Osteoblast (primary cell): ENCODE measurements at places on chromosomes 3 and 15. TPM values are rescaled to one million over a fixed set of nuclear protein-coding genes. Genes with fewer than 3 reads are reported as not detected.

DNA sequence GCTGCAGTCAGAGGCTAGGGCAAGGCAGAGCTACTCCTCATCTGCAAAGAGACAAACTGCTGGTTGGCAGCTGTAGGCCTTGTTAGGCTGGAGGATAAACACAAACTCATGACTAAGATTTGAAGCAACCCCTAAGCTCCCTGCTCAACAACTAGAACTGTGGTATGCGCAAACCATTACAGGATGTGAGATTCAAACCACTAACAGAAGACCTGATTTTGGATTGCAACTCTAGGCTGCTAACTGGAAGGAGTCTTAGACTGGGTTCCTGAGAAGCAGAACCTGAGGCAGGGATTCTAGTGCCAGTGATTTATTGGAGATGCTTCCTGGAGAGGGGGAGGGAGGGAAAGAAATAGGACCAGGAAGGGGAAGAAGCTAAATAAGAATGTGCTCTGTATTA, 22.5 kb downstream of the CCR4 start:
- H3K4me1 ChIP-seq, result no peaks in the 10 kb centered on the region
- no peak overlapping the region for H3K27ac ChIP-seq
- H3K27me3 ChIP-seq, result peaks cover 4% of the 10 kb centered on the region
- peak; percentile 62 for DNase-seq

DNA sequence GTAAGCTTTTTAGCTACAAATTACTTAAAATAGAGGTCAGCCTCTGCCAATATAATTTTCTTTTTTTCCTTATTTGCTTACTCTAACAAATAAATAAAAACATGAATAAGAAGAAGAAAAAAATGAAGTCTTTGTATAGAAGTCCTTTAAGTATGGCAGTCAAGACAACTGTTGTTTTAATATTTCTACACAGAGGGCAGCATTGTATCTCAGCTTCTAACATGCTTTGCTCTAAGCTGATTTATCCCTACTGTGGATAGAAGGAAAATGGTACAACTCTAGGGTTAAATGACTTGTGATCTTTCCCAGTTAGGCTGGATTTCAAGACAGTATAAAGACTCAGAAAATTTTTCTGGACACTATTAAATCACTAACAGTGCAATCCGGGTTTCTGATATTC, 104.3 kb upstream of the MEIS2 start:
- no peaks in the 10 kb centered on the region for H3K4me1 ChIP-seq
- no peak overlapping the region for H3K27ac ChIP-seq
- no peaks in the 10 kb centered on the region for H3K36me3 ChIP-seq
- DNase-seq, result no peak
- H3K4me3 ChIP-seq, result no peak overlapping the region

- peak; percentile 96 for DNase-seq
- no peaks in the 10 kb centered on the region for H3K27me3 ChIP-seq
- peak overlapping the region; percentile 97 for H3K4me3 ChIP-seq
- H3K36me3 ChIP-seq, result peaks cover 23% of the 10 kb centered on the region
- peak overlapping the region; percentile 91 for H3K27ac ChIP-seq
- peaks cover 62% of the 10 kb centered on the region for H3K4me1 ChIP-seq
Measured at GRCh38 chr15:70096215-70097062, 1.3 kb downstream of the TLE3 start.

GRCh38 chr3:60206206-60206605, 1045.0 kb downstream of the FHIT start:
- no peaks in the 10 kb centered on the region for H3K4me1 ChIP-seq
- H3K27me3 ChIP-seq, result no peaks in the 10 kb centered on the region
- DNase-seq, result no peak
- no peaks in the 10 kb centered on the region for H3K36me3 ChIP-seq

The CGNL1 gene
- total RNA-seq, result 1.1 and 1.5 TPM in 2 replicates

The LAMB2 gene
- total RNA-seq, result 355 and 450 TPM in 2 replicates

The TEX55 gene
- not detected in 2 replicates for total RNA-seq

The PGBD4 gene
- 1.8 and 2.1 TPM in 2 replicates for total RNA-seq
